ENCODE measurements at places on chromosomes 3 and 15. TPM values are rescaled to one million over a fixed set of nuclear protein-coding genes. Genes with fewer than 3 reads are reported as not detected.

Gene A4GNT
- total RNA-seq = not detected

Gene TTC21A
- 1.0 TPM for total RNA-seq

Gene GOLGA6A
- total RNA-seq = not detected

Gene ACAN
- total RNA-seq = not detected

Gene CATSPER2
- 8.9 TPM for total RNA-seq

Gene CD276
- total RNA-seq = 29.2 TPM

Gene RUBCN
- 45.2 TPM for total RNA-seq

Gene FBXO40
- total RNA-seq = not detected

Gene CEMIP
- 0.03 TPM for total RNA-seq

Gene MST1R
- 1.6 TPM for total RNA-seq

Gene CFAP20DC
- total RNA-seq = 0.86 TPM

DNA sequence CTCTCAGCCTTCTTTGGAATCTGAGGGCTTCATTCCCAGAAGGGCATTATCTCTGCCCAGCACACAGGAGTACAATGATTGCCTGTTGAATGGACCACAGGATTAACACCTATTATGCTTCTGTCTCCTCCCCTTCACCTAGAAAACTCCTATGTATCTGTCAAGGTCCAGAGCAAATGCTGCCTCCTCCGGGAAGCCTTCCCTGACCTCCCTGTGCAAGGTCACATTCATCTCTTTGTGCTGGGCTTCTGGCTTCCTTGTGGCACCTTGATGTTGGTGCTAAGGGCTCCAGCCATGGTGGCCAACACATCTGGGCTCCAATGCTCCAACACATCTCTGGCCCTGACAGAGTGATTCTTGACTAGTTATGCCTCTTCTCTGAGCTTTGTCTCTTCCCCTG, 49.9 kb upstream of the ATP2B2 start:
- no peaks in the 10 kb centered on the region for H3K36me3 ChIP-seq
- H3K27me3 ChIP-seq = peaks cover 10% of the 10 kb centered on the region
- H3K4me3 ChIP-seq = no peak overlapping the region
- no peak overlapping the region for H3K27ac ChIP-seq

DNA sequence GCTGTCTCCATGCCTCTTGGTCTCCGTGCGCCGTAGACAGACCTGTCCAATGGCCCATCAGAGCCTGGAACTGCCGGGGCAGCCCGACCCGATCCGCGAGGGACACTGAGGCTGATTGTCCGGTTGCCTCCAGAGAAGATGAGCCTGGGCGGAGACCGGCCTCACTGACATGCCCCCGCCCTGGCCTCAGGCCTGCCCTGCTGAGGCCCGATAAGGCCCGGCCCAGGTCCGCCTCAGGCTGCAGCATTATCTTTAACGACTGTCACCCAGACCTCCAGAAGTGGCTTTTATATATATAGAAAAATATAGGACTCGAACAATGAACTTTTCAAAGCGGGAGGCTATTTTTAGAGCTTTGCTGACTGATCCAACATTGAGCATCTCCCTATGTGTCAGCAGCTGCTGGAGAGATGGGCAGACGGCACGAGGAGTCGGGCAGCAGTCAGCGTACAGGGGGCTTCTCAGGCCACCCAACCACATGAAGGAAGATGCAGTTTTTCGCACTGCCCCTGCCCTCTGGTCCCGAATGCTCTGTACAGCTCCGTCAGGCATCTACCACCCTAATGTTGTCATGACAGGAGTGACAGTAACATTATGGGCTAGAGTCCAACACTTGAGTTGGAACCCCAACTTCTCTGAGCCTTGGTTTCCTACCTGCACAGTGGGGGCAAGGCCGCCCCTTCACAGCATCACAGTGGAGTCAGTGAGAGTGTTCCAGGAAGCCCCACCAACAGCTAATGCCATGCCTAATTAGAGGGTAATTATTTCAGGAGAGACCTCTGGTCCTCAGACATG, 112.0 kb upstream of the RPL32 start:
- no peaks in the 10 kb centered on the region for H3K27me3 ChIP-seq
- H3K4me3 ChIP-seq = no peak overlapping the region
- peaks cover 40% of the 10 kb centered on the region for H3K4me1 ChIP-seq
- no peak overlapping the region for H3K27ac ChIP-seq

GRCh38 chr15:70358011-70358819, 260.5 kb upstream of the TLE3 start:
- H3K4me1 ChIP-seq = no peaks in the 10 kb centered on the region
- no peaks in the 10 kb centered on the region for H3K27me3 ChIP-seq
- no peak overlapping the region for H3K27ac ChIP-seq

DNA sequence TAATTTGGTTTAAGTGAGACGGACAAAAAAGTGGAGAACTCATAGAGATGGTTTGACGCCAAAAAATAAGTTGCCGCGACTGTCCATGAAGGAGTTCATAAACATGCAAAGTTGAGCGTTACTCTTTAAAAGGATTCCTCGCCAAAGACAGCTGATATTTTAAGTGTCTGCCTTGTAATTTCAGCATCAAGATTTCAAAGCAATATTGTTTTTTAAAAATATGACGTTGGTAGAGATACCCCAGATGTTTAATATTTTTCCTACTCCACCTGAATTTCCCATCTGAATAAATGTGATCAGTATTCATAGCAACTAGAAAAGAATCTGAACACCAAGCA, 155.0 kb downstream of the TUSC7 start:
- no peaks in the 10 kb centered on the region for H3K4me1 ChIP-seq
- DNase-seq = no peak
- no peaks in the 10 kb centered on the region for H3K36me3 ChIP-seq
- H3K27me3 ChIP-seq = no peaks in the 10 kb centered on the region
- no peak overlapping the region for H3K27ac ChIP-seq
- no peak overlapping the region for H3K4me3 ChIP-seq

DNA sequence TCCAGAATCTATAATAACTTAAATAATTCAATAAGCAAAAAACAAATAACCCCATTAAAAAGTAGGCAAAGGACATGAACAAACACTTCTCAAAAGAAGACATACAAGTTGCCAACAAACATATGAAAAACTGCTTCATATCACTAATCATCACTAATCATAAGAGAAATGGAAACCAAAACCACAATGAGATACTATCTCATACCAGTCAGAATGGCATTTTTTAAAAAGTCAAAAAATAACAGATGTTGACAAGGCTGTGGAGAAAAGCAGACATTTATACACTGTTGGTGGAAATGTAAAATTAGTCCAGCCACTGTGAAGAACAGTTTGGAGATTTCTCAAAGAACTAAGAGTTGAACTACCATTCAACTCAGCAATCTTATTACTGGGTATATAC, 19.5 kb upstream of the ZMAT3 start:
- no peak overlapping the region for H3K4me3 ChIP-seq
- H3K27me3 ChIP-seq = no peaks in the 10 kb centered on the region
- peaks cover 8% of the 10 kb centered on the region for H3K4me1 ChIP-seq
- DNase-seq = no peak
- H3K36me3 ChIP-seq = no peaks in the 10 kb centered on the region

GRCh38 chr3:59424268-59425010, 374.6 kb upstream of the CFAP20DC start:
- H3K4me1 ChIP-seq = peaks cover 52% of the 10 kb centered on the region
- peak overlapping the region; percentile 3 for H3K27ac ChIP-seq
- no peak overlapping the region for H3K4me3 ChIP-seq
- no peaks in the 10 kb centered on the region for H3K27me3 ChIP-seq
- H3K36me3 ChIP-seq = peaks cover 3% of the 10 kb centered on the region

DNA sequence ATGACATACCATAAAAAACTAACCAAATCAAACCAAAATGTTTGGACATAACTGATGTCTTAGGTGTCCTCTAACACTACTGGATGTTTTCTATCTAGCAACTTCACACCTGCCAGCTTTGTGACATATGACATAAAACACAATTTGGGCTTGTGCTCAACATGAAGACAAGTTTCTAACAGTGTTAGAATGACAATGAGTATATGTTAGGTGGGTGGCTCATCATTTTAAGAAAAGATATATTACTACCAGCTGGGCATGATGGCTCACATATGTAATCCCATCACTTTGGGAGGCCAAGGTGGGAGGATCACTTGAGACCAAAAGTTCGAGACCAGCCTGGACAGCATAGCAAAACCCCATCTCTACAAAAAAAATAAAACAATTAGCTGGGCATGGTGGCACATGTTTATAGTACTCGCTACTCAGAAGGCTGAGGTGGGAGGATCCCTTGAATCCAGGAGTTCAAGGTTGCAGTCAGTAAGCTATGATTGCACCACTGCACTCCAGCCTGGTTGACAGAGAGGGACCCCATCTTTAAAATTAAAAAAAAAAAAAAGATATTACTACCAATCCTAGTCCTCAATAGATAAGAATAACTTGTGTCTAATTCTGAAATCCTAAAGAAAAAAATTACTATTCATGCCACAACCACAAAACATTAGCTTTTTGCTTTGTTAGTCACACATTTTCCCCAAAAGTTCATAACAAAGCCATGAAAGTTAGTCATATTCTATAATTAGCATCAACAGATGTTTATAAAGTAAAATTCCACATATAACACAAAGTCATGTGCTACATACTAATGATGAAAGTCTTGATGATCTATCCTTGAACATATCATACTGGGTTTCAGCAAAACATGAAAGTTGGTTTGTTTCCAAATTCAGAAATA, 59.9 kb downstream of the LRRFIP2 start:
- no peak overlapping the region for H3K4me3 ChIP-seq
- H3K27me3 ChIP-seq = no peaks in the 10 kb centered on the region
- DNase-seq = no peak
- peaks cover 4% of the 10 kb centered on the region for H3K36me3 ChIP-seq
- H3K27ac ChIP-seq = no peak overlapping the region

GRCh38 chr3:53650424-53650823, 156.0 kb downstream of the CACNA1D start:
- H3K36me3 ChIP-seq = peaks cover 2% of the 10 kb centered on the region
- H3K27ac ChIP-seq = no peak overlapping the region
- H3K4me3 ChIP-seq = no peak overlapping the region
- H3K4me1 ChIP-seq = peaks cover 7% of the 10 kb centered on the region
- no peak for DNase-seq

DNA sequence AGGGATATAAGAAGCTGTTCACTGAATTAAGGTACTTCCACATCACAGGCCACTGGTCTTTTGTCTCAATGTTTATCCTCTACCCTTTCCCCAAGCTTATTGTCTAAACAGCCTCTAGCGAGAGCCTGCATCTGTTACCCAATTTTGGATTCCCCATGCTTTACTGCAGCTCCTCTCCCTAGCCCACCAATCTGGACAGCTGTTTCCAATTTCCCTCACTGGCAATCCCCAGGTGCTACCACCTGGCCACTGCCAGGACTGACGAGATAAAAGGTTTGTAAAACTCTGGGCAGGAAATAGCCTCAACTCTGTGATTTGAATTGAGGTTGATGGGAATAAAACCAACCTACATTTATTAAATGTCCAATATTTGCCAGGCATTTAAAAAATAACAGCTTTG, 58.0 kb upstream of the TEX9 start:
- H3K4me3 ChIP-seq = no peak overlapping the region
- H3K4me1 ChIP-seq = no peaks in the 10 kb centered on the region
- H3K36me3 ChIP-seq = no peaks in the 10 kb centered on the region
- DNase-seq = no peak
- no peak overlapping the region for H3K27ac ChIP-seq
- no peaks in the 10 kb centered on the region for H3K27me3 ChIP-seq

GRCh38 chr3:190701096-190701532, 161.4 kb downstream of the GMNC start:
- DNase-seq = no peak
- H3K4me1 ChIP-seq = peaks cover 5% of the 10 kb centered on the region
- H3K27ac ChIP-seq = no peak overlapping the region
- peaks cover 31% of the 10 kb centered on the region for H3K27me3 ChIP-seq
- H3K4me3 ChIP-seq = no peak overlapping the region

GRCh38 chr3:189490749-189491148, 140.4 kb upstream of the TP63 start:
- no peak overlapping the region for H3K27ac ChIP-seq
- no peak for DNase-seq
- no peaks in the 10 kb centered on the region for H3K4me1 ChIP-seq
- peaks cover 6% of the 10 kb centered on the region for H3K27me3 ChIP-seq
- no peaks in the 10 kb centered on the region for H3K36me3 ChIP-seq

DNA sequence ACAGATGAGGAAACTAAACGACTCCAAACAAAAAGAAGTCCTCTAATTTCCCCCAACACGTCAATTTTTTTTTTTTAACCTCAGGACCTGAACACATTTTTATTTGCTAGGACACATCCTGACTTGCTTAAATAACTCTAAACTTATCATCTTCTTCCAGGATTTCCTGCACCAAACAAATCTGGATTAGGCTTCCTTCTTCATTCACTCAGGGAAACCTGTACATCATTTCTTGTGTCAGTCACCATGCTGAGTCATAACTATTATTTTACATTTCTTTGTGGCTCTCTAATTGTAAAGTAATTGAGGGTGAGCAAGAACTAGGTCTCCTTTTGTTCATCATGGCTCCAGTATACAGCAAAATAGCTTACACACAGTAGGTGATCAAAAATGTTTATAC, 433.4 kb upstream of the GBE1 start:
- no peak for DNase-seq
- no peaks in the 10 kb centered on the region for H3K27me3 ChIP-seq
- H3K27ac ChIP-seq = no peak overlapping the region
- no peaks in the 10 kb centered on the region for H3K36me3 ChIP-seq

DNA sequence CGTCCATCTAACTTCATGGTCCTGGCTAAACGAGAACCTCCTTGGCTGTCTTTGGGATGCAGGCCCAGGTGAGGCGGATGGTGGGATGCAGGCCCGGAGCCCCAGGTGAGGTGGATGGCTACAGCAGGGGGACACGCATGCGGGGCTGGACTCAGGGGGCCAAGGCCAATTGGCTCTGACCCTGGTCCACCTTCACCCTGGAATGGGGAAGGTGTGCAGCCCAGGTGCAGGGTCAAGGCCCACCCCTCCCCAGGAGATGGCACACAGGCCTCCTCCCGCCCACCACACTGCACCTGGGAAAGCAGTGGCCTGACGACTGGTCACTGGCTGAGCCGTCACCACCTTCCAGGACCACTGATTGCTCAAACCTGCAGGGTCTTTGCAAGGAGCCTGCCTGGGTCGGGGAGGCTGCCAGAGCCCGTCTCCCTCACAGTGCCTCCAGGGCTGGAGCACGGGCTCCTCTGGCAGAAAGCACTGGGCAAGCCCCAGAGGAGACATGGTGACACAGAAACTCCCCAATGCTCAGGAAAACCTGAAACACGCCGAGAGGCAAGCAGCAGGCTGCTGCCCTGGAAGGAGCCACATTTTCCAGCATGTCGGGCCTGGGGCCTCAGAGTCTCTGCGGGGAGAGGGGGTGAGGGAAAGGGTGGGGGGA, 159.6 kb downstream of the LRRK1 start:
- no peak overlapping the region for H3K27ac ChIP-seq
- H3K27me3 ChIP-seq = no peaks in the 10 kb centered on the region
- no peak for DNase-seq
- H3K4me1 ChIP-seq = no peaks in the 10 kb centered on the region

DNA sequence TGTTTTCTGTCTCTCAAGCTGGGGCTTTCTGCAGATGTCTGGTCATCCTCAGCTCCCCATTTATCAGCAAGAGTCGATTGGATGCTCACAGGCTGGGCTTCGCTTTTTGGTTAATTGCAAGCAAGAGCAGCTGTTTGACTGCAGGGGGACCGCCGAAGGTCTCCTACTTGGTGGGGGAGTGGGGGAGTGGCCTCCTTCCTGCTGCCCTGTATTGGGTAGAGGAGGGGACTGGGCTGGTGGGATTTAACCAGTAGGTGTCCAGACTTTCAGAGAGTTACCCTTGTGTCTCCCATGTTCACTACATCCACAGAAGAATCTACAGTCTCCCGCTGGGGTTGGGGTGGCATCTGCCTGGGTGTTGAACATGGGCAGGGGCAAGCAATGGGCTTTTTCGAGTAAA, 78.7 kb downstream of the PLXNA1 start:
- H3K36me3 ChIP-seq = no peaks in the 10 kb centered on the region
- H3K4me1 ChIP-seq = no peaks in the 10 kb centered on the region
- no peak overlapping the region for H3K27ac ChIP-seq
- no peak overlapping the region for H3K4me3 ChIP-seq
